MCF 10A (cell line): ENCODE measurements at places on chromosomes 5 and 9.
A peak's percentile ranks its signal among the peaks of the same experiment; 100 is the strongest.

- no peak for DNase-seq
Measured at GRCh38 chr5:7749626-7750025, 101.3 kb downstream of the CFAP90 start.

- no peak for DNase-seq
Measured at GRCh38 chr5:150789450-150789849, 10.9 kb downstream of the SMIM3 start.

GRCh38 chr5:77824981-77825380 is 48.8 kb upstream of the TBCA start:
- no peak for DNase-seq

DNA sequence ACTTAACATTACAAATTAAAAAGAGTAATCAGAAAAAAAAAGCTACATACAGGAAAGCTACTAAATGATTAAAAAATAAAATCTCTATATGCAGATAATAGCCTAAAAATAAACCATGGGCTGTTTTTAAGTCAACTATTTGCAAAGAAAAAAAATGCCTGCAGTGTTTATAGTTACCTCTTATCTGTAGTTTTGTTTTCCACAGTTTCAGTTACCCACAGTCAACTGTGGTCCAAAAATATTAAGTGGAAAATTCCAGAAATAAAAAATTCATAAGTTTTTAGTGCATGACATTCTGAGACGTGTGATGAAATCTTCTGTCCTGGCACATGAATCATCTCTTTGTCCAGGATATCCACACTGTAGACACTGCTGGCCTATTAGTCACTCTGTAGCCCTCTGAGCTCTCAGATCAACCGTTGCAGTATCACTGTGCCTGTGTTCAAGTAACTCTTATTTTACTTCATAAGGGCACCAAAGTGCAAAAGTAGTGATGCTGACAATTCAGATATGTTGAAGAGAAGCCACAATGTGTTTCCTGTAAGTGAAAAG is 59.2 kb downstream of the PRELID2 start:
- peak; percentile 94 for DNase-seq

- DNase-seq, result no peak
Measured at GRCh38 chr5:146076455-146076854, 28.9 kb downstream of the PLAC8L1 start.

GRCh38 chr9:111928359-111928720 is 31.7 kb downstream of the UGCG start:
- DNase-seq, result no peak

DNA sequence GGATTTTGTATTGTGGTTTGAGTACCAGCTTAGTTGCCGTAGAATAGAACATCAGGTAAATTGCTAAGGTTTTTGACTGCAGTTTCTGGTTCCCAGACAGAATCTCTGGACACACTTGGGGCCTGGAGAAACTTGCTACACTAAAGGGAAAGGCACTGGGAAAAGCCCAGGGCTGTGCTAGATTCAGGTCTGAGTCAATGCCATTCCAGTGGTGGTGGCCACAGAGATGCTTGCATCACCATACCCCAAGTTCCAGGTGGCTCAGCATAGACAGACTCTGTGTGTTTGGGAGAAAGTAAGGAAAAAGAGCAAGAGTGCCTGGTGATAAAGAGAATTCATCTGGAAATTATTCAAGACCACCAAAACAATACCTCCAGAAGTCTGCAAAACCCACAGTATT is 120.6 kb downstream of the HMHB1 start:
- DNase-seq, result peak; percentile 70

- DNase-seq, result no peak
Measured at GRCh38 chr5:77192441-77193050, 17.9 kb upstream of the PDE8B start.

DNA sequence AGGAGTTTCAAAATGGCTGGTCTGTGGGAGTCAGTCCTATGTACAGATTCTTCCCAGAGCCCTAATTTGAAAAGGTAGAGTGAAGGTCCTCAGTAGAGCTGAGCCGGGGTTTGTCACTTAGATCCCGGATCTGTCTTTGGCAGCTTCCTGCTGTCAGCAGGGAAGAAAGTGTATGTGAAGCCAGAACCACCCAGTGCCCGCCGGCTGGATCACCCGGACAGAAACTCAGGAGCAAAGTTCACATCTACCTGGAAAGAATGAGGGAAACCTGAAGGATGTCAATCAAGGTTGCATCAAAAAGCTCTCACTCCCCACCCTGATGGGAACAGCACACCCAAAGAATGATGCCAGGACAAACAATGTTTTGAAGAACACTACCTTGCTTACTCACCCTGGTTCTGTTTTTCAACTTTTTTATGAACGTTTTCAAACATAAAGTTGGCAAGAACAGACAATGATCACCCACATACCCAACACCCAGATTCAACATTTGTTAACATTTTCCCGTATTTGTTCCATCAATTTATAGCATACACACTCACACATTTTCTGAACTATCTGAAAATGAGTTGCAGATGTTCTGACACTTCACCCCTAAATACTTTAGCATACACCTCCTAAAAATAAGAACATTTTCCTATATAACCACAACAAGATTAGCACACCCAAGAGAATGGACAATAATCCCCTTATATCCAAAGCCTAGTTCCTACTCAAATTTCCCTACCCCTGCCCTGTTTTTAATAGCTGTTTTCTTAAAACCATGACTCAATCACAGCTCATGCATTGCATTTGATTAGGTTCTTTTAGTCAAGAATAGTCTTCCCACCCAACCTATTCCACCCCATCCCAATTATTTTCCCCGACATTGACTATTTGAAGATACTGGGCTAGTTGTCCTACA is 133.9 kb downstream of the LHFPL2 start:
- peak; percentile 64 for DNase-seq

DNA sequence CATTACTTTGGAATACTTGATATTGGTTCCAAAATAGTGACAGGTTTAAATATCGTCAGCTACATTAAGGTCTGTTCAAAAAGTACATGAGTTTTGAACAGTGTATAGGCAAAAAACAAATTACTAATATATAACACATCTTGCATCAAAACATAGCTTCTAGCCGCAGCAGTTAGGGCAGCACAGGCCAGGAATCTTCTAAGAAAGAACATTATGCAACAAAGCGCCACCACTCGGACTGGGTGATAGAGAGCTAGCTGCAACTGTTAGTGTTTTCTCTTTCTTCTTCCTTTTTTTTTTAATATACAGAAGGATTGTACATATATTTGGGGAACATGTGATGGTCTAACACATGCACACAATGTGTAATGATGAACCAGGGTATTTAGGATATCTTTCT is 504.5 kb downstream of the NR2F1-AS1 start:
- DNase-seq, result no peak

GRCh38 chr9:4011054-4011453 is 288.8 kb downstream of the GLIS3 start:
- no peak for DNase-seq

DNA sequence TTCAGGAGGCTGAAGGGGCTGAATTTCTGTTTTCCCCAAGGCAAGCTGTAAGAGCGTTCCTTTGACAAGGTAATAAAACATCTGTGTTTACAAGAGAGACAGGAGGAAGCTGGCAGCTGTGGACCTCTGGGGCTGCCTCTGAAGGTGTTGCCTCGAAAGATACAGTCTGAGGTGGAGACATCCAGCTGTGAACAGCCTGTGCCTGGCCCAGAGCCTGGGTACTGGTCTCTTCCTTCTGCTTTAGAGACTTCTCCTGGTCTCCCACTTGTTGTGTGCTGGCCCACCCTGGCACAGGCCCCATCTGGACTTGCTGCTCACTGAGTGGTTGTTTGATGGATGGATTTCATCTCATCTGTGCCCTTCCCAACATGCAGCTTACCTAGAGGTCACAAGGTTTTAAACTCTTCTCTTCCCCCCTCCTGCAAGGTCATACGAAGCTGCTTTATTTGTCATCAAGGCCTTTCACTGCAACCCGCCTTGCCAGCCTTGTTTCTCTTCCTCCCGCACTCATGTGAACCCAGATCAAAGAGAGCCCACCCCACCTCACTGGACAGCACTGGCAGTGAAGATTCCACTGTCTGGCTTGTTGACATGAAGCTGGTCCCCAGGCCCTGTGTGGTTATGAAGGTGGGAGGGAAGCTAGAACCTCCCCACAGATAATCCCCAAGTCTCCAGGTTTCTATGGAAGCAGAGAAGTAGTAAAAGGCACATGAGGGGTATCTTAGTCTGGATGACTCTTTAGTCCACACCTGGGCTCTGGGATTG is 35.0 kb upstream of the ALDH1B1 start:
- no peak for DNase-seq

DNA sequence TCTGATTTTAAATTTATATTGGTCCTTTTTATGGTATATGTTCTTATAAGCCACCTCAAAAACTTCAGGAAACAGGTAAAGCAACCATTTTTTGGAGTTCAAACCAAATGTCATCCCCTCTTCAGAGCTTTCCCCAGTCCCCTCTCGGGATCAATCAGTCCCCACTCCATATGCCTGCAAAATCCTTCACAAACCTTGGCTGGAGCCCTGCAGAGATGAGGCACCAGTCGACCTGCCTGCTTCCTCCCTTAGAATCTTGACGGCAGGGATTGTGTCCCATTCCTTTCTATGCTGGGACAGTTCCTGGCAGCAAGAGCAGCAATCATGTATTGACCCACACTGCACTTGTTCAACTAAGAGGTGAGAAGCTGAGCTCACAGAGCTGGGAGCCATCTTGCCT is 22.6 kb downstream of the B4GALT1 start:
- no peak for DNase-seq

DNA sequence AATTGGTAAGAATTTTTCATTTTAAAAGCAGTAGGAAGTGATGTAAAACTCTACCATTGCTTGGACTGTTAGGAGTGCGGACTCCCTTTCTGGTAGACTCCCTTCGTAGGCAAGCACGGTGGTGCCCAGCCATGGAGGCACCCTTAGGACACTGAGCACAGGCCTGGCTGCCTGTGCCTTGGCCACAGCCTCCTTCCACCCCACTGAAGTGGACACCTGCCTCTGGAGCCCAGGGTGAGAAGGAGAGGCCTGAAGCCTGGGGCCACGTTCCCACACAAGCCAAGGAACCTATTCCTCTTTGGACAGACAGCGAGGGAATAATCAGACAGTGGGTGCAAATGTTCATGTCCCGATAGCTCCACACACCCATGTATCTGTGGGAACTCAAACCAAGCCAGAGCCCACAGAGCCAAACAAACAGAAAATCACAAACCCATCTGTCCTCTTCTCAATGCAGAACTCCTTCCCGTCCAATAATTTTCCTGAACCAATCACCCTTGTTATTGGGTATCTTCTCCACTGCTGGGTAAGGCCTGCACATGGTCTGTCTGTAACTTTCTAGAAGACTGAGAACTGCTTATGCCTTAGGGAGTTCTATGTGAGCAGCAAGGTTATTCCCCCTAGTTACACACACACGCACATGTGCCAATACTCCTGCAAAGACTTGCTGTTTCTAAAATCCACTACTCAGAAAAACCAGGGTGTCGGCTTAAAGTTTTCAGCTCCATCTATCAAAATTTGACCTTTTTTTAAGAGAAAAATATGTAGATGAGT is 45.2 kb downstream of the UBE2QL1 start:
- no peak for DNase-seq
